ENCODE measurements at places on chromosomes 7 and 10. TPM values are rescaled to one million over a fixed set of nuclear protein-coding genes. Genes with fewer than 3 reads are reported as not detected.

DNA sequence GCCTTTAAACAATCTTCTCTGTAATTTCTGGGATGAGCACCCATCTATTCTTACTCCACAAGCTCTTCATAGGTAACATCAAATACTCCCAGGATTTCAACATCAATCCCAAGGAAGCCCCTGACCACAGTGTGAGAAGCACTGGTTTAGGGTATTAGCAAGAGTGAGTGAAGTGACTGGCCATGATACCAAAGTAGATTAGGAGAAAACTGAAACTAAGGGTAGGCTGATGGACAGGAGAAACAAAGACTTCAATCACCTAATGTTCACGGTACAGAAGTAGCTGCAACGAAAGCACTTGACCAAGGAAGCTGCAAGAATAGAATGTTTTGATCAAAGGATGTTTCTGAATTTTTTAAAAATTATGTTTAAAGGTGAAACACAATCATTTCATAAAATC, 49.8 kb downstream of the LMBR1 start:
- no peak for DNase-seq

DNA sequence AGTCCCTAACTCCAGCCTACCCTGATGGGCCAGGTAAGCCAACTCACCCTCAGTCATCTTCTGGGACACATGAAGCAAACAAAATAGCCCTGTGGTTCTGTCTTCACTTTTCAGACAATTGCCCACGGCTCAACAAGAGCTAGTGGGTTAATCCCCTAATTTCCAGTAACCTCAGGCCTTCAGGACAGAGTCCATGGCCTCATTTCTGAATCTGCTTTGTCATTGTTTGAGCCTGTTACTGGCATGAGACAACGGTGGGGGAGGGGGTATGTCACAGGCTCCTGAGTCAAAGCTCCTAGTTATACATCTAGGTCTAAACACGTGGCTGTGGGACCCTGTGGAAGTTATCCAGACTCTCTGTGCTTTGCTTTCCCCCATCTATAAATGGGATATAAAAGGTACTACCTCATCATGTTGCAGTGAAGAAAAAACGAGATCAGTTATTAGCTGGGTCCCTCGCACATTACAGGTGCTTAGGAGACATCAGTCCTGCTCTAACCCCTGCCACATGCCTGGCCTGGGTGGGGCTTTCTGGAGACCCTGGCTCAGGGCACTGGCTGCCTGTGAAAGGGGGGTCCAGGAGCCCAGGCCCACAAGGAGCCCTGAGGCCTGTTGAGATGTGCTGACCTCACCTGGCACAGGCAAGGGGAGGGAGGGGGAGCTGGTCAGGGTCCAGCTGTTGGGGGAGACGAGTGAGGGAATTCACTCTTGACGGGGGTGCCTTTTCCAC, 16.5 kb downstream of the MAT1A start:
- DNase-seq, result no peak

Gene SFRP4
- total RNA-seq, result 197 TPM

DNA sequence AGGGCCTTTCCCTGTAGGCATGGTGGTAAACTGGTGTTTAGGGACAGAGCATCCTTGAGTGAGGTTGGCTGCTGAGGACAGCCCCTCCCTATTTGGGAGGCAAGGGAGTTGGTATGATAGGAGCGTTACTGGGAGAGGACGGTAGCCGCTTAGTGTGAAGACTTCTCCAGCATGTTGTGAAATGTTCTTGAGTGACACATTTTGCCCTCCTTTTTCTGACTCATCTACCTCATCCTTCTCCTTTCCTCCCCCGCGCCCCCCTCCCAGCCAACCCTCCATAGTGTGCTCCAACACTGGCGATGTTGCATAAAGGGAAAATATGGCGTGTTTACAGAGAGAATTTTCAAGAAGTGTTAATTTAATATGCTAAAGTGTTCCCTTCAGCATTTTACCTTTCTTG, 645.0 kb upstream of the GALNT17 start:
- no peak for DNase-seq

DNA sequence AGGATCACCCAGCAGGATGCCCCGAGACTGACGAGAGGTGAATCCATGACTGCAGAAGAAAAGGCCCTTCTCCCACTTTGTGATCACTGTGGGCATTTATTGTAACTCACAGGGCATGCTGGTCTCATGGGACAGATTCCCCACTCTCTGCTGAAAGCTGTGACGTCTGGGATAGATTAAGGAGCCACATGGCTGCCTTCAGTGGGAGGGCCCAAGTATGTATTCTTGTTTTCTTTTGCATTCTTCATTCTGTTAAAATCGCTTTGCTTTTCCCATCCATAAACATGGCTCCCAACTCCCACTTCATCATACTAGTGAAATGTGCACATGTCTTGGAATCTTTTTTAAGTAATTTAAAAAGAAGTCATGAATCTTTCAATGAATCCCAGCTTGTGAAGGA, 67.2 kb downstream of the FAM107B start:
- DNase-seq, result no peak

GRCh38 chr7:94344826-94345225, 49.9 kb upstream of the COL1A2 start:
- no peak for DNase-seq

GRCh38 chr10:51707392-51707791, 8.0 kb upstream of the CSTF2T start:
- DNase-seq, result no peak

Gene PON3
- total RNA-seq, result 0.90 TPM

Measured in posterior vena cava (tissue), 2 donors.